Colonic mucosa (tissue), 4 donors: ENCODE measurements at places on chromosomes 5 and 9.

DNA sequence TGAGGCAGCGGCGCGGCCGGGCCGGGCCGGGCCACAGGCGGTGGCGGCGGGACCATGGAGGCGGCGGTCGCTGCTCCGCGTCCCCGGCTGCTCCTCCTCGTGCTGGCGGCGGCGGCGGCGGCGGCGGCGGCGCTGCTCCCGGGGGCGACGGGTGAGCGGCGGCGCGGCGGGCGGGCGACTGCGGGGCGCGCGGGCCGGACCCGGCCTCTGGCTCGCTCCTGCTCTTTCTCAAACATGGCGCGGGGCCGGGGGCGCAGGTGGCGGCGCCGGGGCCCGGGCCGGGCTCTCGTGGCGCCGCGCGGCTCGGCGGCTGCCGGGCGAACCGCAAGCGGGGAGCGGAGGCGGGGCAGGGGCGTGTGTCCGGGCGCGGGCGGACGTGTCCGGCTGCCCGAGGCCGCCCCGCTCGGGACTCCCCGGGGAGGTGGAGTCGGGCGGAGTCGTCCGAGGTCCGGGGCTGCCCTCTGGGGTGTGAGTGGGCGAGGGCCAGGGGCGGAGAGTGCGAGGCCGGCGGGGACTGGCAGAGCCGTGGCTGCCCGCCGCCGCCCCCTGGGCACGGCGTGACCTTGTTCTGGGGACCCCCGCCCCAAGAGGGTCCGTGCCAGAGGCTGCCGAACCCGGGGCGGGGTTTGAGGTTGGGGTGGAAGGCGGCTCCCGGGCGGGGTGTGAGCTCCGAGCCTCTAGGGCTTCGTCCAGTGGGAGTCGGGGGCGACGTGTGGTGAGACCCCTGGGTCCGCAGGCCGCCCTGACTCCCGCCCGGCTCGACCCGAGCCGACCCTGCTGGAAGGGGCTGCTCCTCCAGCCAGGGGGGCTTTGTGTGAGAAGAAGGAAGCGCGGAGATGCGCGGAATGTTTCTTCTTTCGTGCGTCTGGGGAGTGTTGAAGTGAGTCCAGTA lies 485 bp downstream of the TGFBR1 start:
- H3K27ac ChIP-seq: peak overlapping the region; percentile 88
- H3K27me3 ChIP-seq: no peaks in the 10 kb centered on the region
- H3K4me1 ChIP-seq: no peaks in the 10 kb centered on the region
- H3K36me3 ChIP-seq: no peaks in the 10 kb centered on the region
- H3K4me3 ChIP-seq: peak overlapping the region; percentile 94

GRCh38 chr5:9544502-9545135 lies 1.3 kb downstream of the SEMA5A start:
- H3K27ac ChIP-seq: peak overlapping the region; percentile 62
- peak overlapping the region; percentile 60 for H3K4me3 ChIP-seq
- no peaks in the 10 kb centered on the region for H3K27me3 ChIP-seq
- no peaks in the 10 kb centered on the region for H3K4me1 ChIP-seq

DNA sequence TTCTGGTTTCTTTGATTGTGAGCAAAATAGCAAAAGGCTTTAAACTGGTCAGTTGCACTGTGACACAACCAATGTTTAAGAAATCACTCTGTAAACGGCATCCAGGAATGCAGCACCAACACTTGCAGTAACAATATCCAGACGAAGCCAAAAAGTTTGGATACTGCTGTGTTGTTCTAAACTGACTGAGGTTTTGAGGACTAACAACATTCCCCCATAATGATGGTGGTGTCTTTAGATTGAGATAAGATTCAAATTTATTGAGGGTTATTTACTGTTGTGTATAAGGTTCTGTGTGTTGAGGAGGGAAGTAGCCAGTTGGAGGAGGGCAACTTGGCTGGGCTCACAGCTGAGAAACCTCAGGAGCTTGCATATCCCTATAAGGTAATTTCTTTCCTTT lies 353.6 kb downstream of the BNC2 start:
- no peaks in the 10 kb centered on the region for H3K4me1 ChIP-seq
- H3K36me3 ChIP-seq: no peaks in the 10 kb centered on the region
- H3K27ac ChIP-seq: no peak overlapping the region
- H3K4me3 ChIP-seq: no peak overlapping the region
- DNase-seq: no peak
- H3K27me3 ChIP-seq: no peaks in the 10 kb centered on the region

- no peaks in the 10 kb centered on the region for H3K36me3 ChIP-seq
- H3K27ac ChIP-seq: no peak overlapping the region
- H3K4me3 ChIP-seq: no peak overlapping the region
These were observed 29.8 kb downstream of the PCDHAC2 start for GRCh38 chr5:140996060-140996459.

GRCh38 chr9:137647096-137647714 lies 28.4 kb downstream of the EHMT1 start:
- no peaks in the 10 kb centered on the region for H3K27me3 ChIP-seq
- no peak for DNase-seq
- no peaks in the 10 kb centered on the region for H3K36me3 ChIP-seq

DNA sequence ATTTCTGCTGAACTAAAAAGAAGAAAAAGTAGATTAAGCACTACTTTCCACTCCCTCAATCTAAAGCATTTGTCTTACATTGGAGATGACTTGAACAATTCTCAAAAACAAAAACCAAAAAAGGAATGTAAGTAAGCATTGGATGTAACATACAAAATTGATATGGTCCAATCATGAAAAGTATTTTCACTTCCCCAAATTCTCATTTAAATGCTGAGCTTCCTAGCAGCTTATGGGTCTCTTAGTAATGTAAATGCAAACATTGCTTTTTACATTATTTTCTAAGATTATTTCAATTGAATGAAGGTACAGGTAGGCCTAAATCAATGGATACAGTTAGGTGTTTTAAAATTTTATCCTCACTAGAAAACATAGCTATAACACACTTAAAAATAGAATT lies 20.0 kb downstream of the ANKH start:
- DNase-seq: no peak
- H3K27ac ChIP-seq: no peak overlapping the region
- H3K4me1 ChIP-seq: no peaks in the 10 kb centered on the region
- no peak overlapping the region for H3K4me3 ChIP-seq

DNA sequence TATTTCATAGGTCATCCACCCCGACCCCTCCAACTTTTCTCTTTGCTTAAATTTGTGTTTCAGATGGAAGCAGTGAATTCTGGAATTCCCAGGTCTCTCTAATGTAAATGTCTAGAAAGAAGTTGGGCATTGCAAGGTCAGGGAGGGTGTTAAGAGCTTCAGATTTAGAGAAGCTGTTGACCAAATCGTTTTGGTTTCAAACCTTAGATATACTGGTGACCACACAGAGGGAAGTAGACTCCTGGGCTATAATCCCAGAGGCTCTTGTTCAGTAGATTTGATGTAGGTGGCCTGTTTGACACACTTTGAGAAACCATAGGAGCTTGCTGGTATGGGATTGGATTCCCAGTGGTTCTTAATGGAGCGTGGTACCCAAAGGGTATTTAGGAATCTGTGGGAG lies 137.3 kb upstream of the KLF9 start:
- no peaks in the 10 kb centered on the region for H3K36me3 ChIP-seq
- no peak overlapping the region for H3K4me3 ChIP-seq
- no peaks in the 10 kb centered on the region for H3K4me1 ChIP-seq
- no peak for DNase-seq

GRCh38 chr5:95392593-95393182 lies 1.5 kb downstream of the FAM81B start:
- H3K4me3 ChIP-seq: no peak overlapping the region
- no peaks in the 10 kb centered on the region for H3K4me1 ChIP-seq
- DNase-seq: no peak
- H3K36me3 ChIP-seq: no peaks in the 10 kb centered on the region
- no peaks in the 10 kb centered on the region for H3K27me3 ChIP-seq

DNA sequence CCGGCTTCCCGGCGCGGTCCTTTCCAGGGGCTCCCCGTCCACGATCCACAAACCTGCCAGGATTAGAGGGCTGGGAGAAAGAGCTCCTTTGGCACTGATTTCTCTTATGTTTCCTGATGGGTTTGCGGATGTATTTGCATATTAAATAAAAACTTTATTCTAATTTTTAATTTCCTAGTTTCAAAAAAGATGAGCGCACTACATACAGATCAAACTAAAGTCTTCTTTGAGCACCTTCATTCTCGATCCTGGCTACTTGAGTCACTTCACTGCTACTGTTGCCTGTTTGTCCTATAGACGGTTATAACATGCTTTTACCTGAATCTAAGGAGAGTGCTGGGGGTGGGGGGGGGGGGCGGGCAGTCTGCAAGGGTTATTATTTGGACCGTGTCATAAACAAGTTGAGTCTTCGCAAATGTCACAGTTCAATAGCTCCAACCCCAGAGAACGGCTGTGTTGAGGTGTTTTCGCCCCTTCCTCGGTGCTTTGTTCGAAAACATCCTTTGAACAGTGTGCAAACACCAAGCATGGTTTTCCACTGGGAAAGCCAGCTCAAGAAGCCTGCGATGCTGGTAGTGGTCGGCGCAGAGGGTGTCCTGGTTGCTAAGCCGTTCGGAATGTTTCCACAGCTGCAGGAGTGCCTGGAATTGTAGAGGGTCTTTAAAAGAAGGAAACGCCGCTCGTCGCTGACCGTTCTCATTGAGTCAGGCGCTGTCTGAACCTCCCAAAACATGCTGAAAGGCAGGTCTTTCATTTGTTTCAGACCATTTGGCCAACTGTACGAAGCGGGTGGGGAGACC lies 1.1 kb upstream of the STK10 start:
- DNase-seq: no peak
- no peaks in the 10 kb centered on the region for H3K4me1 ChIP-seq

GRCh38 chr5:39447059-39447458 lies 22.3 kb upstream of the DAB2 start:
- DNase-seq: no peak
- H3K4me3 ChIP-seq: no peak overlapping the region
- H3K4me1 ChIP-seq: no peaks in the 10 kb centered on the region

- no peaks in the 10 kb centered on the region for H3K27me3 ChIP-seq
- H3K4me3 ChIP-seq: no peak overlapping the region
- no peak overlapping the region for H3K27ac ChIP-seq
- H3K36me3 ChIP-seq: no peaks in the 10 kb centered on the region
- no peaks in the 10 kb centered on the region for H3K4me1 ChIP-seq
These were observed 40.1 kb downstream of the SMARCA2 start for GRCh38 chr9:2055203-2055658.

- no peak overlapping the region for H3K4me3 ChIP-seq
- no peaks in the 10 kb centered on the region for H3K27me3 ChIP-seq
- no peak for DNase-seq
- no peaks in the 10 kb centered on the region for H3K36me3 ChIP-seq
These were observed 32.3 kb downstream of the CNTRL start for GRCh38 chr9:121107029-121107428.

DNA sequence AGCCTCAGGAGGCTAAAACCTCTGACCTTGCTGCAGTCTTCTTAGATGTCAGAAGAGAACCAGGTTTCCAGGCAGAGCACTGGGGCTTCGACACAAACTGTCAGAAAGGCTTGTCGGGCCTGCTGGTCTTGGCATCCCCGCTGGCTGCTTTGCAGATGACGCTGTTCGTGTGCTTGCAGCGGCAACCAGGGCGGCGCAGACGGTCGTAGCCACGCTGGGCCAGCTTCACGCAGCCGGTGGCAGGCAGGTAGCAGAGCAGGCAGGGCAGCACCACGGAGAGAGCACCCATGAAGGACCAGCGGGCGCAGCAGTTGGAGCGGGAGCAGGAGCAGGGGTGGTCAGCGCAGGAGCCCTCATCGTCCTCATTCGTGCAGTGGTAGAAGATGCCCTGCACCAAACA lies 10.7 kb downstream of the SPRY4 start:
- H3K27ac ChIP-seq: no peak overlapping the region
- no peak overlapping the region for H3K4me3 ChIP-seq
- no peaks in the 10 kb centered on the region for H3K36me3 ChIP-seq
- H3K4me1 ChIP-seq: no peaks in the 10 kb centered on the region
- no peaks in the 10 kb centered on the region for H3K27me3 ChIP-seq

DNA sequence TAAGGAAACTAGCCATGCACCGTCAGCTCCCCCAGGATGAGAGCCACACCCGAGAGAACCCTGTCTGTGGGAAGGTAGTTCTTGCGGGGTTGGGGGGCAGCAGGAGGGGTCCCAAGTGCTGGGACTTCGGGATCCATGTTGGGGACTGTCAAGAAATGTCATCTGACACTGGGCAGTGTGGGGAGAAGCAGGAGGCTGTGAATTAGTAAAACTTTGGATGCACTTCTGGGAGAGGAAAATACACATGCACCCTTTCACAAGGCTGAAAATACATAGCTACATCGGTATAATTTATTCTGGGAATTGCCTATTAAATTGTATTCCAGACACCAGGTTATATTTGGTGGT lies 109.6 kb upstream of the RPS23 start:
- H3K36me3 ChIP-seq: no peaks in the 10 kb centered on the region
- no peaks in the 10 kb centered on the region for H3K4me1 ChIP-seq

- no peaks in the 10 kb centered on the region for H3K36me3 ChIP-seq
- no peaks in the 10 kb centered on the region for H3K27me3 ChIP-seq
- no peak overlapping the region for H3K27ac ChIP-seq
These were observed 47.8 kb upstream of the JADE2 start for GRCh38 chr5:134477462-134478245.

GRCh38 chr9:71384343-71384742 lies 262.9 kb upstream of the TRPM3 start:
- H3K27me3 ChIP-seq: no peaks in the 10 kb centered on the region
- H3K27ac ChIP-seq: no peak overlapping the region
- H3K36me3 ChIP-seq: no peaks in the 10 kb centered on the region
- no peak overlapping the region for H3K4me3 ChIP-seq
- no peaks in the 10 kb centered on the region for H3K4me1 ChIP-seq

GRCh38 chr5:41281215-41281810 lies 68.0 kb upstream of the C6 start:
- H3K4me1 ChIP-seq: peaks cover 3% of the 10 kb centered on the region
- no peak overlapping the region for H3K4me3 ChIP-seq
- DNase-seq: no peak
- no peaks in the 10 kb centered on the region for H3K36me3 ChIP-seq

DNA sequence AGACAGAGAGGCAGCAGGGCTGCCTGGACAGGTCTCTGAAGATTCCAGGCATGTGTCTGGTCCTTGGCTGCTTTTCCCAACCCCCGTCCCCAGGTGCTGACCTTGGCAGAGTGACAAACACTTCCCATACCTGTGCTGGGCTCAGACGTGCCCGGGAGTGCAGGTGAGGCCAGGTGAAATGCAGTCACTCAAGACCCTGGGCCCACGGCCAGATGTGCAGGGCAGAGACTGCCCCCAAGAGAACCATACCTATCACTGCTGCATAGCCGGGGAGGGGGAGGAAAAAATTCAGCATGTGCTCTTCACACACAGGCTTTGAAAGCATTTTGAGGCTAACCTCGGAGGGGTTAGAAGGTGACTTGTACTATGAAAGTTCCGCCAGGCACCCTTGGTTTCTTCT lies 22.6 kb downstream of the CCNJL start:
- no peak overlapping the region for H3K4me3 ChIP-seq
- no peaks in the 10 kb centered on the region for H3K36me3 ChIP-seq
- H3K27ac ChIP-seq: no peak overlapping the region
- H3K27me3 ChIP-seq: no peaks in the 10 kb centered on the region
- no peaks in the 10 kb centered on the region for H3K4me1 ChIP-seq

DNA sequence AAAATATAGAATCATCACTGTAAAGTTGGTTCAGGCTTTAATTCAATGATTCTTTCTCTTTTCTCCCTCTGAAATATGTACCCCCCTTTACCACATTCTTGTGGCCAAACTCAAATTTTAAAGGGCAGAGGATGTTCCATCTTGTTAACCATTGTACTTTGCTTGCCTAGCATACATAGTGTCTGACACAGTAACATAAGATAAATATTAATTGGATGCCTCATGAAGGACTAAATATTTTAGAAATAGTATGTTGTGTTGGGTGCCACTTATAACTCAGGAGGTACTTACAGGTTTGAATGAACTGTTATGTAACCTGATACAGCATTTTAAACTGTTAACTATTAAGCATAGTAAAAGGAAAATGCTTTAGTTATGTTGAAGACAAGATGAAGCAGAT lies 71.5 kb downstream of the NIPBL start:
- peaks cover 6% of the 10 kb centered on the region for H3K4me1 ChIP-seq
- no peaks in the 10 kb centered on the region for H3K36me3 ChIP-seq
- DNase-seq: no peak
- H3K27ac ChIP-seq: no peak overlapping the region
